T-helper 17 cell (primary cell): ENCODE measurements at places on chromosomes 1 and 21.

- H3K27me3 ChIP-seq, result no peaks in the 10 kb centered on the region
- no peak overlapping the region for H3K27ac ChIP-seq
- H3K36me3 ChIP-seq, result no peaks in the 10 kb centered on the region
- no peak for DNase-seq
- no peaks in the 10 kb centered on the region for H3K4me1 ChIP-seq
These were observed 546.1 kb upstream of the ADAMTS5 start for GRCh38 chr21:27513016-27513415.

GRCh38 chr1:90204780-90205179, 209.9 kb downstream of the ZNF326 start:
- DNase-seq, result no peak
- H3K4me1 ChIP-seq, result no peaks in the 10 kb centered on the region
- H3K36me3 ChIP-seq, result no peaks in the 10 kb centered on the region
- H3K4me3 ChIP-seq, result no peak overlapping the region
- no peak overlapping the region for H3K27ac ChIP-seq

GRCh38 chr1:69569576-69570328, 2.0 kb downstream of the LRRC7 start:
- peaks cover 33% of the 10 kb centered on the region for H3K27me3 ChIP-seq
- no peak overlapping the region for H3K4me3 ChIP-seq
- peaks cover 3% of the 10 kb centered on the region for H3K36me3 ChIP-seq
- H3K27ac ChIP-seq, result no peak overlapping the region
- no peaks in the 10 kb centered on the region for H3K4me1 ChIP-seq
- no peak for DNase-seq

DNA sequence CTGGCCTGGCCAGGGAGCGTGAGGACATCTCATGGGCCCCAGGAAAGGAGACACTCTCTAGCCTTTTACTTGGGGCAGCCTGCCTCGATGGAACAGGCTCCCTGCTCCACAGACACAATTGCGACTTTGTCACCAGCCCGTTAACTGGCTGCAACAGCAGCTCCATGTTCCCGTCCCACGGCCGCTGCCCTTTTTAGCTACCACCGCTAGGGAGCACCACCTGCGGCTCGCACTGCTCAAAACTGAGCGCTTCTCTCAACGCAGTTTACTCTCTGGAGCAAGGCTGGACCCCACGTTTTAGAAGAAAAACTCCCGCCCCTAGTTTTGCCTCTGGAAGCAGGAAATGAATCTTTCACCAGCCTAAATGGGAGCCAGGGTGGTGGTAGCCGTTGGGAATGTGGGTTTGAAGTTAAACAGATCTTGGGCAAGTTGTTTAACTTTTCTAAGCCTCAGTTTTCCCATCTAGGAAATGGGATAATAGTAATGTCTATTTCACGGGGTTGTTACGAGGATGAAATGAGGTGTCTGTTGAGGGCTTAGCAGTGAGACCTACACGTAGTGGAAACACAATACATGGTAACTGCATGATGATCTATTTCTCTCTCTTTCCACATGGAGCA, 3.5 kb upstream of the LRRC38 start:
- DNase-seq, result no peak
- H3K4me3 ChIP-seq, result no peak overlapping the region
- H3K27me3 ChIP-seq, result peaks cover 38% of the 10 kb centered on the region

DNA sequence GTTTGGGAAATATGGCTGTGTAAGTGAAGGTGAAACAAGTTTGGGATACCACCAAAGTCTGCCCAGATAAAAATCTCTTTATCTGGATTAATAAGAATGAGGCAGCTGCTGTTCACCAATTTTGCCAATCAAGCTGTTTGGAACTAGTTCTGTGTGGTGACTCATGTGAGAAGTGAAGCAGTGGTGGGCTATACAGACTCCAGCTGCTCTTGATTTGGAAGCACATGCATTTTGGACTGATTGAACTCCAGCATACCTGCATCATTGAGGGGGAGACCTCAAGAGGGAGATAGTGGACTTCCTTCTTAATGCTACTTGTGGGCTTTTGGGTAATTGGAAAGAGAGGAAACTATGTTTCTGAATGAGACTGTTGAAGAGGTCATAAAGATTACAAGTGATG, 99.2 kb upstream of the B3GALT2 start:
- H3K27ac ChIP-seq, result no peak overlapping the region
- no peak for DNase-seq
- H3K36me3 ChIP-seq, result peaks cover 2% of the 10 kb centered on the region
- H3K27me3 ChIP-seq, result no peaks in the 10 kb centered on the region

GRCh38 chr1:29682171-29682918, 446.0 kb downstream of the PTPRU start:
- H3K27me3 ChIP-seq, result peaks cover 48% of the 10 kb centered on the region
- DNase-seq, result no peak

- H3K36me3 ChIP-seq, result no peaks in the 10 kb centered on the region
- no peak overlapping the region for H3K4me3 ChIP-seq
- no peak overlapping the region for H3K27ac ChIP-seq
These were observed 363.5 kb upstream of the ST6GALNAC5 start for GRCh38 chr1:76503736-76504135.

GRCh38 chr1:234911787-234912186, 216.8 kb downstream of the TOMM20 start:
- H3K4me3 ChIP-seq, result peak overlapping the region; percentile 21
- no peaks in the 10 kb centered on the region for H3K36me3 ChIP-seq
- DNase-seq, result no peak
- peaks cover 18% of the 10 kb centered on the region for H3K4me1 ChIP-seq

- peak; percentile 26 for DNase-seq
- peak overlapping the region; percentile 87 for H3K4me3 ChIP-seq
These were observed 506 bp downstream of the JUN start for GRCh38 chr1:58783090-58783992.

DNA sequence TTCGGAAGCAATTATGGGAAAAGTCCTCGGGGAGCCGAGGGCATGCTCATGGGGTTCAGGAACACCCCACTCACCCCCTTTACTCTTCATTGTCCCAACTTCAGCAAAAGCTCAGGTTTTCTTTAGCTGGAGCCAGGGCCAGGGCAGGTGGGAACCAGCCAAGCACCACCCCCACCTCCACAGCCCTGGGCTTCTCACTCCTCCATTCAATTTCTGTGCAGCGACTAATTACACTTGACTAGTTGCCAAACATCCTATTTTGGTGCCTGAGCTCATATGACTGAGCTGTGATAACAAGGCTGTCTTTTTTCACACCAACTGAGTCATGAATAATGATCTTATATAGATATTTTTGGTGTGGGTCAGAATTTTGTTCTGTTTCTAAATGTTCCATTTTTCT, 257.2 kb upstream of the AJAP1 start:
- no peaks in the 10 kb centered on the region for H3K36me3 ChIP-seq
- no peaks in the 10 kb centered on the region for H3K4me1 ChIP-seq
- peaks cover 42% of the 10 kb centered on the region for H3K27me3 ChIP-seq
- H3K27ac ChIP-seq, result no peak overlapping the region
- no peak overlapping the region for H3K4me3 ChIP-seq

- DNase-seq, result no peak
- H3K27ac ChIP-seq, result no peak overlapping the region
- peaks cover 30% of the 10 kb centered on the region for H3K4me1 ChIP-seq
- peaks cover 4% of the 10 kb centered on the region for H3K36me3 ChIP-seq
- H3K27me3 ChIP-seq, result no peaks in the 10 kb centered on the region
These were observed 41.7 kb downstream of the EPB41 start for GRCh38 chr1:28956038-28956464.

DNA sequence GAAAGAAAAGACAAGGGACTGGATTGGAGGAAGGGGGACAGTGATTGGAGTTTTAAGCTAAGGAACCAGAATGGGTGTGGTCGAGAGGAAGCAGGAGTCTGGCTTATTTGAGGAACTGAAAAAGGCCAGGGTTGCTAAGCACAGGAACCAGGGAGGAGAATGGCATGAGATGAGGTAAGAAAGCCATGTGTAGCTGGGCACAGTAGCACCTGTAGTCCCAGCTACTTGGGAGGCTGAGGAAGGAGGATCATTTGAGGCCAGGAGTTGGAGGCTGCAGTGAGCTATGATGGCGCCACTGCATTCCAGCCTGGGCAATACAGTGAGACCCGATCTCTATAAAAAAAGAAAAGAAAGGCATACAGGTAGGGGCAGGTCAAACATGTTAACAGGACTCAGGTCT, 8.1 kb upstream of the KHDRBS1 start:
- peak overlapping the region; percentile 80 for H3K27ac ChIP-seq
- H3K4me3 ChIP-seq, result peak overlapping the region; percentile 64
- no peaks in the 10 kb centered on the region for H3K36me3 ChIP-seq
- H3K4me1 ChIP-seq, result peaks cover 11% of the 10 kb centered on the region
- no peaks in the 10 kb centered on the region for H3K27me3 ChIP-seq
- no peak for DNase-seq

DNA sequence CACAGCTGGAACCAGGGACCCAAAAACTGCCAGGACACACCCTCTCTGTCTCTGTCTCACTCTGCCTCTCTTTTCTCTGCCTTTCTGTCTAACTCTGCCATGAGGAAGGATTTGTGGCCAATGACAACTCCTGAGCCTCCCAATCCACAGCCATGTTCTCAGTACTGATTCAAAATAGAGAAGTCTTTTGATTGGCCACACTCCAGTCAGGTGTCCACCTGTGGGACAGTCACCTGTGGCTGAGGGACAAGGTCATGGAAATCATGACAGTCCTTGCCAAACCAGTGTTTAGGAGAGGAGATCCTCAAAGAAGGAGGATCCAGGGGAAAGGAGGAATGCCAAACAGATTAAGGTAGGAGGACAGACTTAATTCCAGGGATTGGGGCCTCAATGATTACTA, 15.8 kb downstream of the TINAGL1 start:
- no peak for DNase-seq
- H3K36me3 ChIP-seq, result peaks cover 2% of the 10 kb centered on the region
- H3K27ac ChIP-seq, result no peak overlapping the region
- peaks cover 54% of the 10 kb centered on the region for H3K27me3 ChIP-seq

DNA sequence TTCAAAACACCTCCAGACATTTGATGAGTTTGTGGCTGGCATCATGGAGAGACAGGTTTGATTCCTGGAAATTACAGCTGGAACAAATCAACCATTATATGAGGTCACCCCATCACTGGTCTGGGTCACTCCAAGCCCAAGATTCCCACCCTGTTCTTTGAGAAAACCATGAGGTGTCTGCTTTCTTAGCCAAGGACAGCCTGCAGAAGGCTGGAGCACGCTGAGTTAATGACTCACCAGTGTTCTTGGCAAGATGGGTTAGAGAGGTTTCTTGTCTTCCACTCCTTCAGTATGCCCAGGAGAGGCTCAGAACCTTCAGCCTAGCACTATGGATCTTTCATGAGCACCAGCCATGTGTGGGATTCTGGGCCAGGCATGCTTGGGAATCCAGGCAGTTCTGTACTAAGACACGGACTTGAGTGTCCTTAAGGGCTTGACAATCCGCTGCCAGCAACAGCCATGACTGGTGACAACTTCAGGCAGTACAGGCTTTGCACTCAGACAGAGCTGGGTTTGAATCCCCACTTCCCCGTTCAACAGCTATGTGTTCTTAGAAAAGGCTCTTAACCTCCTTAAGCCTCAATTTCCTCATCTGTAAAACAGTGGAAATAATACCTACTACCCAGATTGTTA, 43.9 kb downstream of the GRHL3 start:
- H3K4me1 ChIP-seq, result no peaks in the 10 kb centered on the region
- no peaks in the 10 kb centered on the region for H3K27me3 ChIP-seq
- H3K27ac ChIP-seq, result no peak overlapping the region
- no peak for DNase-seq
- no peaks in the 10 kb centered on the region for H3K36me3 ChIP-seq
- no peak overlapping the region for H3K4me3 ChIP-seq

DNA sequence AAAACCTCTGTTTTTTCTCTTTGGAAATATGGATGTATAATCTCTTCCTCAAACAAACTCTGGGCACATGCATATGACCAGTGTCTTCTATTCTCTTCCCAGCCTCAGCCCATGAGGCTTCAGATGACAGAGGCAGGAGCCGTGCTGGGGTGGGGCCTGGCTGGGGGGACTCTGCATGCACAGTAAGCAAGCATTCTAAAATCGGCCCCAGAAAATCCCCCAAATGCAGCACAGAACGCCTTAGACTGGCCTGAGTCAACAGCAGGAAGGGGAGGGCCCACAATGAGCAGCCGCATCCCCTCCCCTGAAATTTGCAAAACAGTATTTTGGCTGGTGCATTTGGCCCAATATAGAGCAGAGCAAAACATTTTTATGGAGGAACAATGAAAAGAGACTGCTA, 47.8 kb downstream of the ITPKB start:
- peak overlapping the region; percentile 89 for H3K4me3 ChIP-seq
- H3K27ac ChIP-seq, result peak overlapping the region; percentile 100
- H3K36me3 ChIP-seq, result peaks cover 9% of the 10 kb centered on the region
- H3K4me1 ChIP-seq, result peaks cover 82% of the 10 kb centered on the region
- no peaks in the 10 kb centered on the region for H3K27me3 ChIP-seq
- peak; percentile 67 for DNase-seq
